A549 treated with Hydrocortisone at 1 μM for 4 hours (cell line): ENCODE measurements at places on chromosomes 6 and 20. TPM values are rescaled to one million over a fixed set of nuclear protein-coding genes. Genes with fewer than 3 reads are reported as not detected.

Gene TRIM31
- 0.56 to 0.85 TPM (median 0.63 TPM) in 5 replicates for total RNA-seq

Gene MAP7
- 18.0 to 22.9 TPM (median 21.1 TPM) in 5 replicates for total RNA-seq

Gene HLA-DQB1
- total RNA-seq = not detected in 5 replicates

Gene SNAP91
- total RNA-seq = 0.06 to 0.35 TPM (median 0.28 TPM) in 5 replicates
